8988T (cell line): ENCODE measurements at places on chromosomes 12 and 14.

GRCh38 chr14:54166049-54166950 is 209.7 kb upstream of the BMP4 start:
- no peak for DNase-seq

- no peak for DNase-seq
These were observed 140.1 kb upstream of the SLCO1C1 start for GRCh38 chr12:20555015-20555414.

- no peak for DNase-seq
These were observed 10.5 kb downstream of the BTBD6 start for GRCh38 chr14:105258846-105259245.

- DNase-seq, result no peak
These were observed 13.0 kb upstream of the ITPR2 start for GRCh38 chr12:26845984-26846383.

- no peak for DNase-seq
These were observed 107.1 kb downstream of the LRRK2 start for GRCh38 chr12:40331886-40332285.

- DNase-seq, result no peak
These were observed 1338.8 kb upstream of the SEL1L start for GRCh38 chr14:82872494-82872893.

- DNase-seq, result no peak
These were observed 16.7 kb downstream of the CHST11 start for GRCh38 chr12:104473374-104473983.

GRCh38 chr14:24311837-24312615 is 724 bp downstream of the LTB4R start:
- no peak for DNase-seq

DNA sequence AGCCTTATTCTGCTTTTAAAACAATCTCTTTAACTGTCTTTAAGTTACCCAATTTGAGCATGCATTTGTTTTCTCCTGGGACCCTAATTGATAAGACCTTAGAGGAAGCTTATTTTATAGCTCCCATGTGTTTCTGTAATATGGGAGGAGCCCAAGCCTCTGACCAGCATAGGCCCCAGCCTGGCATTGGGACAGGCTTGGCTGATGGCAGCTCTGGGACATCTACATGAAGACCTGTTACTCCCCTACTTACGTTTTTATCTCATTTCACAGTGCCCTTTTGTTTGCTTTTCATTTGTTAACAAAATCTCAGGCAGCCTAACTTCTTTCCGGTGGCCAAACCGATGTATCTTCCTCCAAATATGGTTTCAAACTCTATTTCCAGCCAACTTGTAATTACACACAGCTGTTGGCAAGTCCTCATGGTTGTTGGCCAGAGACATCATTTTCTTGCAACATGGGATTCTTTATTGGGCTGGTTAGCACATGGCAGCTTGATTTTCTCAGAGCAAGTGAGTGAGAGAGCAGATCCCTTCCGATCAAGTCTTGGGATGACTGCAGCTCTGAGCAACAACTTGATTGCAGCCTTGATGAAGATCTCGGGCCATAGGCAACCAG is 1117.5 kb downstream of the AACS start:
- no peak for DNase-seq

GRCh38 chr14:55433880-55434804 is 6.3 kb downstream of the TBPL2 start:
- no peak for DNase-seq

DNA sequence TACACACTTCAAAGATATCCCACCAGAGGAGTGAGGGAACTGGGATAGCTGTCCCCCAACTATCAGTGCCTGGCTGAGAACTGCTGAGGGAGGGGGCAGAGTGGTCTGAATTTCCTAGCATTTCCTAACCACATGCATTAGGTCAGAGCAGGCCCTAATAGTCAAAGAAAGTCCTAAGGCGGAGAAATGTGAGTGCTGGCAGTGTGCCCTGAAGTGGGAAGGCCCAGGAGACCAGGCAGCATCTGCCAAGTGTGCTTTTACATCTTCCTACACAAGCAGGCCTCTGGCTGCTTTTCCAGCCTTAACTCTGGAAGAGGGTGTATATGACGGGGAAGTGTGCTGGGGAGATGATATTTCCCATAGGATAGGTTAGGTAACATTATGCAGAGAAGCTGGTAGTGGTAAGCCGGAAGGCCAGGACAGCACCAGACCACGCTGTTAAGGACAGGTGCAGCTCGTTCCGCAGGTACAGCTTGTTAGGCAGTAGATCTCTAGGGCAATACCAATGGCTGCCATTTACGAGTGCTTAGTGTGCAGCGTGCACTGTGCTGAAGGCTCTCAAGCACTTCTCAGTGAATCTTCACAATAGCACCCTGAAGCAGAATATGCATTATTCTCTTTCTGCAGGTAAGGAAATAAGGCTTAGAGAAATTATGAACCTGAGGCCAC is 9.1 kb upstream of the CCDC198 start:
- DNase-seq, result no peak

DNA sequence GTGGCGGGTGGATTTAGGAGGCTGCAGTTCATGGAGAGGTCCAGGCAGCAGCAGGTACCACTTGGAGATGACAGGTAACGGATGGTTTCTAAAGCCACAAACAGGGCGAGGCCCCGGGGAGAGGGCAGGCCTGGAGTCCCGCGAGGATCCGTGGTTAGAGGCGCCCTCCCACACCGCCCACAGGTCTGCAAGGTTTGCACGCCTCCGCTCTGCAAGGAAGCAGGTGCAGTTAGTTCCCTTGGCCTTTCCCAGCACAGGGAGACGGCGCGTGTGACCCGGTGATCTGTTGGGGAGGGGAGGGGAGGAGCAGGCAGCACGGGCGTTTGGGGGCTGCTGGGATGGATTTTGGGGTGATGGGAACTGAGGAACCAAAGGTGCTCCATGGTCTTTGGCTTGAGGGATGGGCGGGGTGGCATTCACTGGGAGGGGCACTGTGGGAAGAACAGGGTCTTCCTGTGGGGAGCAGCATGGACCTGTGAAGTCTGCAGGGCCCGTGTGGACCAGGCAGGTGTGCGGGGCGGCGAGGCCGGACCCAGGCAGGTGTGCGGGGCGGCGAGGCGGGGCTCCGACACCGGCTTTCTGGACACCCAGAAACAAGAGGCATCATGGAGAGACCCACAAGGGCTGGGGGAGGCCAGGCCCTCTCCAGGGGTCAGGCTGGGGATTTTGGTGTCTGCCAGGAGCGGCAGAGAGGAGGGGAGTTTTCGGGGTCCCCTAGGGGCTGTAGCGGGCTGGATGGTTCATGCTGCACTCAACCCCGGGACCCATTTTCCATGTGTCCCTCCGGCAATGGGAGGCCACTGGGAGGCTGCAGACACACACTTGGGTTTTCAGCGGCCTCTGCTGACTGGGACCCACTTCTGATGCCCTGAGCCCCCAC is 29.1 kb downstream of the NOC4L start:
- no peak for DNase-seq

GRCh38 chr14:23209651-23210423 is 26.4 kb upstream of the SLC7A8 start:
- DNase-seq, result no peak

- DNase-seq, result no peak
These were observed 122.4 kb upstream of the PTPRQ start for GRCh38 chr12:80321653-80322052.

GRCh38 chr12:26648584-26648983 is 184.4 kb downstream of the ITPR2 start:
- DNase-seq, result no peak

GRCh38 chr14:93566065-93566693 is 135.4 kb downstream of the UNC79 start:
- DNase-seq, result no peak

- no peak for DNase-seq
These were observed 181.1 kb upstream of the NPAS3 start for GRCh38 chr14:32757568-32757967.

- DNase-seq, result no peak
These were observed 13.5 kb downstream of the COQ5 start for GRCh38 chr12:120515496-120515895.

DNA sequence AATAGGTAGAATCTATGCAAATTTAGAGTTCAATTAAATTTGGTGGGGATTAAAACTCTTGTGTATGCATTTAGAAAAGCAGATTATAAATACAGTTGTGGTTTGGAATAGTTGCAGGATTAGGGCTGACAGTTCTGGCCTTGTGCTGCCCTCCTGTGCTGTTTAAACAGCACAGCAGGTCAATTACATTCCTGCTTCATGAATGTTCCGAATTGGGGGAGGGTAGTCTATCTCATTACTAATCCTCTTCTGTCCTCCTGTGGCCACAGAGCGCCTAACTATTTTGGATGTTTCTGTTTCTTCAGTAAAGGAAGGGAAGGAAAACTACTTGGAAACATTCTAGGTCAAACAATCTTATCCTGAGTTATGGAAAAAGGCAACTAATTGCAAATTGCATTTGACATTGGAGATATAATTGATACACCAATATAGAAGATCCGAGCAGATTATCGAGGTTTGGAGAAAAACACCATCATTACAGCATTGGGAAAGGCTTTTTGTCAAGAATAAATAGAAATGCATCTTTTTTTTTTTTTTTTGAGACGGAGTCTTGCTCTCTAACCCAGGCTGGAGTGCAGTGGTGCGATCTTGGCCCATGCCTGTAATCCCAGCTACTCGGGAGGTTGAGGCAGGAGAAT is 8.7 kb upstream of the GPR19 start:
- DNase-seq, result no peak

DNA sequence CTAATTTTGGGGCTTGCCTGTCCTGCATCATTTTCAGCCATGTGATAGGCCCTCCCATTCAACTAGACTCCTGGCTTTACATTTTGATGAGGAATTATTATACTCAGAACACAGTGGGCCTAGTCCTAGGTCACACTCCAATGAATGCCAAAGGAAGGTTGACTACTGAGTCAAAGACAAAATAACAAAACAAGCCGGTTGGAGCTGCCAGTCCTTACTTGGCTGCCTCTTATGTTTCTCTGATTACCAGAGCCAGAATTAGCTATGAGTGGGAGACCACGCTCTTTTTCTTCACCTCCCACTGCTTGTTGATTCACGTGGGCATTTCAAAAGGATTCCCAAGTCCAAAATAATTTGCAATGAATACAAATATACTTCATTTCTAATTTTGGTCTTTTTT is 78.1 kb upstream of the USP44 start:
- DNase-seq, result no peak

DNA sequence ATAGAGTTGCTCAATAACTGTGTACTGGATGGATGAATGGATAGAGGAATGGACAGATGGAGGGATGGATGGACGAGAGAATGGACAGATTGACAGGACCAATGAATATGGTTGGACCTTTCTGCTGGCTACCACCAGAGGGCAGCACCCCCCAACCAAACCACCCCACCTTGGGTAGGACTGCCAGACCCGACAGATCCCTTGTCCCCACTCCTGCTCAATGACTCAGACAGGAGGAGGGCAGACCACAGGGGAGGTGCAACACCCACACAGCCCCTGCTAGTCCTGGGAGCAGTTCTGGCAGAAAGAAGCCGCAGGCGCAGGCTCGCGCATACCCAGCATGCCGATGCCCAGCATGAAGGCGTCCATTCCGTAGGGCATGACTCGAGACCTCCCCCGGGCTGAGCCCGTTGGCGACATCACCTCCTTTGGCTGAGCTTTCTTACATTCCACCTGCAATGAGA is 12.4 kb downstream of the MSI1 start:
- DNase-seq, result peak; percentile 98

GRCh38 chr12:113683574-113683973 is 211.9 kb upstream of the LHX5 start:
- DNase-seq, result no peak

DNA sequence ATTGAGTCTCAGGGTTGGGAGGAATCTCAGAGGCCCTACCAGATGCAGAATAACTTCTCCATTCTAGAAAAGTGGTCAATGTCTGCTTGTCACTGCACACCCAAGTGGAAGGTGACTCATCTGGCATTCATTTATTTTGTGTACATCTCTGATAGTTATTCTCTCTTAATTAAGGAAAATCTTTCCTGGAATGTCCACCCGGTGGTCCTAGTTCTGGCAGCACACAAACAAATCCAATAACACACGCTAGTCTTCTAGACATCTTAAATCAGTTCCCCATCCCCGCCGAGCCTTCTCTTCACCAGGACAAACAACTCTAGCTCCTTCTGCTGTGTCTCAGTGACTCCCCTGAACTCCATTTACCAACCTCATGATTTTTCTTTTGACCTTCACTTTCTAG is 50.0 kb upstream of the SCN8A start:
- no peak for DNase-seq

GRCh38 chr12:56080556-56081138 is 682 bp downstream of the ERBB3 start:
- DNase-seq, result no peak

GRCh38 chr12:104906695-104907094 is 51.4 kb downstream of the SLC41A2 start:
- DNase-seq, result no peak

DNA sequence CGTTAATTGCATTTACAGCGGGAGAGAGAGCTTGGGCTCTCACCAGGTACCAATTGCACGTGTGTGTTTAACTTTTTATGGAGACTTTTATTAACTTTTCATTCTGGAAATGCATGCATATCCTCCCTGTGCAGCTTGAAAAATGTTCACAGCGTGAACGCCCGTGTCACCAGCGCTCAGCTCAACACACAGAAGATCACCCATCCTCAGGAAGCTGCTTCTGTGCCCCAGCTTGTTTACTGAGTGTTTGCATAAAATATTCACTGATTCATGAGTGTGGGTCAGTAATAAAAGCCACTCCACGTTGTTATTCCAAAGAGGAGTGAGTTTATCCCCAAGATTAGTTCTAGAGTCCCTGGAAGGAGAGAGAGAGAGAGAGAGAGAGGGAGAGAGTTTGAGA is 75.5 kb upstream of the FZD10 start:
- no peak for DNase-seq

GRCh38 chr14:99173086-99173485 is 98.9 kb downstream of the BCL11B start:
- DNase-seq, result no peak

GRCh38 chr12:59594943-59595500 is 807 bp upstream of the SLC16A7 start:
- no peak for DNase-seq

- DNase-seq, result no peak
These were observed 81.4 kb downstream of the NTN4 start for GRCh38 chr12:95709152-95709551.

GRCh38 chr14:20429801-20430669 is 5.9 kb downstream of the KLHL33 start:
- DNase-seq, result no peak

DNA sequence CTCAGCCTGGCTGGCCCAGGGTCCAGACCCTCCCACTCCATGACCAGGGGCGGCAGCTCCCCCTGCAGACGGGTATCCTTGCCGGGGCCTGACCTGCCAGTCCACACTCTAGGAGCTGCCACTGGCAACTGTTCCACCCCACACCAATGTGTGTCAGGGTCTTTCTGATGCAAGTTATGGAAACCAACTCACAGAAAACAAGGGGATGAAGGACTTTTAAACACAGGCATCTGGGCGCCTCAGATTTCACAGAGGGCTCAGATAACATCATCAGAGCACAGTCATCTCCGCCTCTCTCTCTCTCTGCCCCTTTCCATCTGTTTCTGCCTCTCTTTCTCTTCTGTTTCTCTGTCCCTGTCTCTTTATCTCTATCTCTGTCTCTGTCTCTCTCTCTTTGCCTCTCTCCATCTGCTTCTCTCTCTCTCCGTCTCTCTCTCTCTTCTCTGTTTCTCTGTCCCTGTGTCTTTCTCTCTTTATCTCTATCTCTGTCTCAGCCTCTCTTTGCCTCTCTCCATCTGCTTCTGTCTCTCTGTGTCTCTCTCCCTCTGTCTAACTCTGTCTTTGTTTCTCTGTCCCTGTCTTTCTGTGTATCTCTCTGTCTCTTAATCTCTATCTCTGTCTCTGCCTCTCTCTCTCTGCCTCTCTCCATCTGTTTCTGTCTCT is 67.4 kb upstream of the FBRSL1 start:
- DNase-seq, result no peak

- DNase-seq, result no peak
These were observed 25.6 kb downstream of the PTPRQ start for GRCh38 chr12:80469681-80470080.

- no peak for DNase-seq
These were observed 559 bp downstream of the SYNJ2BP start for GRCh38 chr14:70416338-70416724.
